ENCODE measurements at places on chromosomes 4 and X.
A peak's percentile ranks its signal among the peaks of the same experiment; 100 is the strongest.

GRCh38 chr4:17812125-17812524 is 1.3 kb downstream of the NCAPG start:
- no peak for DNase-seq

DNA sequence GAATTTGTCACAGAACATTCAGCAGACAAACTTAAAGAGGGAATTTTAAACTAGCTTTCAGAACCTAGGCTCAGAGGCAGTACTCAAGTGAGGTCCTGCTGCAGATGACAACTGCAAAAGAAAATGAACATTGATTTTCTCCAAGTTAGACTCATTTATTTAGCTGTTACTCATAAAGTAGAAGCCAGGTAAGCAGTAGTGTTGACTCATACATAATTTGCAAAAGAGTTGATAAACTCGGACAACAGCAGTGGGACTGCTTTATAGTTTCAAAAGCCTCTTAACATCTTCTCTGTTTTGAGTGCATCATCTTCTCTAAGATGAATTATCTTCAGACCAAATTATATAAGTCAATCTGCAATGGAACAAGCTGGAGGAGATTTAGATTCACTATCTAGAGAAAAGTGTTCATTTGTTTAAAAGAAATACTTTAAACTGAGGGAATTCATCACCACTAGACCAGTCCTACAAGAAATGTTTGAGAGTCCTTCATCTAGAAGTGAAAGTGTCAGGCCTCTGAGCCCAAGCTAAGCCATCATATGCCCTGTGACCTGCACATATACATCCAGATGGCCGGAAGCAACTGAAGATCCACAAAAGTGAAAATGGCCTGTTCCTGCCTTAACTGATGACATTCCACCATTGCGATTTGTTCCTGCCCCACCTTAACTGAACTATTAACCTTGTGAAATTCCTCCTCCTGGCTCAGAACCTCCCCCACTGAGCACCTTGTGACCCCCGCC is 49.5 kb downstream of the COQ2 start:
- DNase-seq, result no peak

DNA sequence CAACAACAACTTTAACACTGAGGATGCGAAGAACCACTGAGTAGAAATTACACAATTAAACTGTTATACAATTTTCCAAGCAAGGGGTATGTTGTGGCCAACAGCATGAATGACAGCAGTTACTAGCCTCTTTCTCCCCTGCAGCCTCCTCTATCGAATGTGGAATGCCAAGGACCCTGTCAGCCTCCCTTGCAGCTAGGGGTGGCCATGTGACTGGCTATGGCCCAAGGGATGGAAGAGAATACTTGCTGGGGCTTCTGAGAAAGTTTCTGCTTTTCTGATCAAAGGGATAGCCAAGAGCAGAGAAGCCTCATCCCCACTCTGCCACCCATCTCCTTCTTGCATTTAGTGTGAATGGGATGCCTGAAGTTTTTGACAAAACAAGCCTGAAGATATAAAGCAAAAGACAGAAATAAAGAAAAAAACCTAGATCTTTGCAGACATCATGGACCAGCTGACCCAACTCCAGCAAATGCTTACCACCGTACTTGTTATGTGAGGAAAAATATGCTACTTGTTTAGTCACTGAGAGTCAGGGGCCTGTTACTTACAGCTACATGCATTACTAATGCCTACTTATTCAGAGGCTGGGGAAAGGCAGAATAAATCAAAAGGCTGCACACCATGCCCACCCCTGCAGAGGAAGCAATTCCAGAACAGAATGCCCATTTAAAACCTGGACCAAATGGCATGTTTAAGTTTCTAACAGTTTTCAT is 32.0 kb downstream of the DCTD start:
- no peak for DNase-seq

- no peak for DNase-seq
Measured at GRCh38 chr4:182400081-182400480, 156.9 kb downstream of the TENM3 start.

DNA sequence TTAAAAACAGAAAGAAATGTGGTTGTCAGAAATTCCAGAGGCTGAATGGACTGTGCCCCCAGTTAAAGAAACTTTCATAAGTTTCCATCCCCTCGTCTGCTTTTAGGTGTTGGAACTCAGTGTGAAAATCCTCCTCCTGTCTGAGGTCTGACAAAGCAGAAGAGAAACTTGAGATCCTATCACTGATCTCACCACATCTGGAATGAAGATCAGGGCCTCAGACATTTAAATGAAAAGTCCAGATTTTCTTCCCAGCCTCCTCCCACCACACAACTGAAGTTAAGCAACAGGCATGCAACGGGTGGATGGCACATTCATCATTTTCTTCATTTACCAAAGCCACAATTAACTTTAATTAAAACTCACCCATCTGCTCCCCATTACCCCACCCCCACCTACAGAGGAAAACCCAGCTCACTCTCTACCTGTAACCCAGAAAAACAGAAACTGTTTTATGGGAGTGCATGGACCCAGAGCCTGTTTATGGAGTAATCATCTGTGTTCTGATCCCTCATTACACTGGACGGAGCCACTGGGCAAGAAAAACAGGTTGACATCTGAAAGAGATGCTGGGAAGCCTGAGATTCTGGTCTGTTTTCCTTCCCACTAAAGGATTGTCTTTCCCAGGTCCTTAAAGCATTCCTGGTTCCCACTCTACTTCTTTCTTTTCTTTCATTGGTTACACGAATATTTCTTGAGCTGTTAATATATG is 58.1 kb upstream of the HOPX start:
- DNase-seq, result no peak

DNA sequence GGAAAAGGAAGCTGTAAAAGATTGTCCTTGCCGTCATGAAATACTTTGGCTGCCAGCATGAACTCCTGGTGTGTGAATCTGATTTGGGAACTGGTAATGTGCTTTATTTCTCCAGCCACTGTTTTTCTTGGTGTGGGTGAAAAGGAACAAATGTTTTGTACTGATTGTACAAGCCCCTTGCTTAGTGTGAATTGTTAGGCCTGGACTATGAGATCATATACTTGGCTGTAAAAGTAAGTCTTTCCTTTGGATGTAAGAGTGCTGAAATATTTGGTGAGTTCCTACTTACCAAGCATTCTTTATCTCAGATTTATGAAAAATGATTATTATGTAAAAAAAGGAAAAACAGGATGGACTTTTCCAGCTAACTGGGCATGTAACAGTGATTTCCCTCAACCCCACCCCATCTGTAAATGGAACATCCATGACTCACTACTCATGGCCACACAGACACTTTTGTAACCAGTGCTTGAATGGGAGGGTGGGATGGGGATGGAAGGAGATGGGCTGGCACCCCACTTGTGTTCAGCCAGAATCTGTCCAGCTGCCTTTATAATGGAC is 6.3 kb downstream of the FNIP2 start:
- DNase-seq, result peak; percentile 62

DNA sequence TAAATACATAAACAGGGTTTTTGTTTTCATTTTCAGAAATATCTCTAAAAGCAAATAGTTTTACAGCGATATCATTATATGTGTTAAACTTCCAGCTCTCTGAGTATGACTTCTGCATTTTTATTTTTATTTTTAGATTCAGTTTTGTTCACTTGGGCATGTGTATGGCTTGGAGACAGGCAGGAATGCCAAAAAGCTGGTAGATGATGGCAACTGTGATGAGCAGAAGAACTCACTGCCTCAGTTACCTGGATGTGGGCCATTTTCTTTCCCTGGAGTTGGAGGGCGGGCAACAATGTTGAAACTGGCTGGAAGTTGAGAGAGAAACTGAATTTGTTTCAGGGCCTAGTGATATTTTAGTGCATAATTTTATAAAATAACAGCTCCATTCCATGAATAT is 266.4 kb downstream of the ARHGAP24 start:
- DNase-seq, result no peak

DNA sequence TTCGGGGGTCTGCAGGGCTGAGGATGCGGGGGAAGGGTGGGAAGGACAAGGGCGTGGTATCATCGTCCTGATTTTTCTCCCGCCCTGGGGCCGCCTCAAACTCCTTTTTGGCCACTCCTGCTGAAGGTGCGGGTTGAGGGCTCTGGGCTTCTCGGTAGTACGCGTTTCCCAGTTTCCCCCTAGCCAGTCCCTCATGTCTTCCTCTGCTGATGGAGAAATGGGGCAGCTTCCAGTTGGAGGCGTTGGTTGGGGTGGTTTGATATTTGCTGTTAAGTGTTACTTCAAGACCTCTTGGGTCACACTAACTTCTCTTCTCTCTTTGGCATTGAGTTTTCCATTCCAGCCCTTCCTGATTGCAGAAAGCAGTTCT is 482 bp downstream of the GSTCD start:
- no peak for DNase-seq

- DNase-seq, result no peak
Measured at GRCh38 chrX:149490100-149490499, 15.0 kb downstream of the IDS start.
